ENCODE measurements at places on chromosomes 7 and 10.

DNA sequence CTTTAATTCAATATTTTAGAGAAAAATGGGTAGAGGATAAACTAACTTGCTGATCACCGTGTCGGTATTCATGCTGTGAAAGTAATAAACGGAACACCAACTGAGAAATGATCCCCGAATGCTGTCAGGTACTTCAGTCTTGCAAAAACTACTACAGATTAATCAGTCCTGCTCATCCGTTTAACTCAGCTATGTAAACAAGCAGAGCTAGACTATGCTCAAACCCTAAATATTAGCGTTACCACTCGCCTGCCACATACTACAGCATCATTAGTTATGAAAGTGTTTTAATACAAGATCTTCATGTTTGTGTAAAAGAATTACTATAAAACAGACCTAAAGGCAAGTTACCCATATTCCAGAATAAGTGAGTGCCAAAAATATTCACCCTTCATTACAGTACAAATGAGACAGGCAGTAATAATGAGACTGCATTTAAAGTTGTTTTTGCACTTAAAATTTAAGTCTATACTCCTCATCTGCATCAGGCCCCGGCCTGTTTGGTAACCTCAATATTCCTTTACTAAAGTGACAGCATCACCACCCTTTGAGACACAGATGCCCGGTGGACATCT, 952 bp downstream of the DNMBP start:
- ATAC-seq = no peak

- no peak for ATAC-seq
Measured at GRCh38 chr7:105773030-105773460, 103.4 kb downstream of the ATXN7L1 start.

DNA sequence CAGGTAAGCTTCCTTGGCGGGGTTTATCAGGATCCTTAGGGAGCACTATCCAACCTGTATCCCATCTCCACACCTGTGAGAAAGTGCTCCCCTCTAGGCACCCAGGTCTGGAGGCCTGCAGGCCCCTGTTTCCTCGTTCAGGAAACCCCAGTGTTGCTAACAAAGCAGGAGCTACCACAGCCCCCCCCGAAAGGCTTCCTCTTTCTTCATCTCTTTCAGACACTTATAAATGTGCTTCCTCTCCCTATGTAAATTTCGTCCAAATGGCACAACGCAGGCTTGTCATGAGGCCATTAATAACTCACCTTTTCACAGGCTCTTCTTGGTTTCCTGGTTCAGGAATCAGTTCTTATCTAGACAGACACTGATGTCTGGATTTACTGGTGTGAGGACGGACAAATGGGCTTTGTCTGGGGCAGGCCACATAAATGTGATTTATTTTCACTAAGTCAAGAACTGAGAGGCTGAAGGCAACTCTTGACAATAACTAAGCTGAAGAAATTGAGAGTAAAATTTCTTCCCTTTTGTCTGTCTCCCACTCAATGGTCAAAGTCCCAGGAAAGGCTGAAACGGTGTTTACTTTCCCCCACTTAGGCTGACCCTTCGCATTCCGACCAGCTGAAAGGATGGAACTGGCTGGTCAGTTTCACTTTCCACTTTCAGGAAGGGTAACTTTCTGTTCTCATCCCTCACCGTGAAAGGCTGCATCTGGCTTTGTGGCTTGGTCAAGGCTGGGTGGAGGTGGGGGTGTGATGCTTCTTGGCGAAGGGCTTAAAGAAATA, 46.8 kb downstream of the PIK3AP1 start:
- peak; percentile 56 for ATAC-seq

- no peak for ATAC-seq
Measured at GRCh38 chr10:72124989-72125388, 36.6 kb upstream of the SPOCK2 start.

GRCh38 chr7:84528756-84529479, 334.3 kb upstream of the SEMA3A start:
- ATAC-seq = no peak
